ENCODE measurements at places on chromosomes 5 and 9. TPM values are rescaled to one million over a fixed set of nuclear protein-coding genes. Genes with fewer than 3 reads are reported as not detected.

DNA sequence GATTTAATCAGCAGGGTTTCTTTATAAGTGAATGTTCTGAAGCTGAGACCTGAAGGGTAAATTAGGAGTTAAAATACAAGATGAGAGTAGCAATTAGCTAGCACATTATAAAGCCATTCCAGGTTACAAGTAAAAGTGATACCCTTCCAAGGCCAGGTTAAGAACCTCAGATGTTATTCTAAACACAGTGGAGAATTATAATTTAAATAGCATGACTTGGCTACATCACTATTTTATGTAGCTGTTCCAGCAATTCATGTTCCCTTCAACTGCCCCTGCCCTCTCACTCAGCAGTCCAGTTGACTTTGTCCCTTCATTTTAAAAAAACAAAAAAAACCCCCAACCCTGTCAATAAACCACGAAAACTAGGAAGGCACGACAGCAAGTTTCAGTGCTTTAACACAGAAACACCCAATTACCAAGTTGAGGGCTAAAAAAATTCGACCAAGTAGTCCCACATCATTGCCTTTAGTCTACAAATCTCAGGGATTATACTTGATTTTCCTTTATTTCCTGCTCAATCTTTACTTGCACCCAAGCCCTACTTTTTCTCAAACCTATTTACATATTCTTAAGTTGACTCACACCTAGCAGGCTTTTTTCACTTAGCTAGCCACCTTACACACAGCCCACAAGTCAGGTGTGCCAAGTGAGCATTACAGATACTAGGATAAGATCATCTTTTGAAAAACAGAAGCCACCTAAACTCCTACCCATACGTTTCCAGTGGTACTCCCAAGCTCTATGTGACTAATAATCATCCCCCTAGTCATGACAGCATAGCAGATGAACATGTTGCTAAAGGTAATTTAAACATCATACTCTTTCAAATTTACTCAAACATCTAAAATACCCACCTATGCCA is 3.4 kb downstream of the RPL37 start:
- no peak for DNase-seq

DNA sequence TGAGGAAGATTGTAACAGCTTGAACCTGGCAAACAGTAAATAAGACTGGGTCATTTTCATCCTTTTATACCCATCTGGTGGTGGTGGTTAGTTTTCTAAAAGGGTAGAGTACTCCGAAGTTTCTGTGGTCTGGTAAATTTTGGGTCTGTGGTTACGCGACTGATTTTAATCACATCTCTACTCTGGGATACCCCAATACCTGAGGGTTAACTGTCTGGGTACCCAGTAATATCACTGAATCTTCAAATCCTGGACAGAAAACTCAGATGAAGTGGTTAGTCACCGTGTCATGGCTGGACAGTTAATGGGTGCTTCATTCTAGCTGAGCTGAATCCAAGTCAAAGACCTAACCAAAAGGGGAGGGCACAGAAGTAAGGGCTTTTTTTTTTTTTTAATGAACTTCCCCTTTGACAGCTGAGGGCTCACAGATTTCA is 474.2 kb downstream of the GADD45G start:
- DNase-seq = no peak

- no peak for DNase-seq
These were observed 20.4 kb upstream of the RPS14 start for GRCh38 chr5:150469718-150470469.

DNA sequence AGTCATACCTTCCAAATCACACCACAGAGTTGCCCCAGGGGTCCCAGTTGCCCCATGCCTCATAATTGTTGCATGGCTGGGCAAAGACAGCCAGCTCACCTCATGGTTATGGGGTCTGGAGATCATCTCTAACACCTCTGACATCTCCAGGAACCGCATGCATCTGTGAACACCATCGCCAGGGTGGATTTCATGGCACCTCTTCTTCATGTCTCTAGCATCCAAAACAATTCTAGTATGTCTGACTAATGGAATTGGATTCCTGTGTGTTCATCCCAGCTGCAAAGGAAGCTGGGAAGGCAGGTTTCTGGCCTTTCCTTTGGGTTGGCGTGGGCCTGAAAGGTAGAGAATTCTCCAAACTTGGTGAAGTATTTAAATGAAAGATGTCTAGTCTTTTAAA is 122.3 kb upstream of the ABCA1 start:
- no peak for DNase-seq

DNA sequence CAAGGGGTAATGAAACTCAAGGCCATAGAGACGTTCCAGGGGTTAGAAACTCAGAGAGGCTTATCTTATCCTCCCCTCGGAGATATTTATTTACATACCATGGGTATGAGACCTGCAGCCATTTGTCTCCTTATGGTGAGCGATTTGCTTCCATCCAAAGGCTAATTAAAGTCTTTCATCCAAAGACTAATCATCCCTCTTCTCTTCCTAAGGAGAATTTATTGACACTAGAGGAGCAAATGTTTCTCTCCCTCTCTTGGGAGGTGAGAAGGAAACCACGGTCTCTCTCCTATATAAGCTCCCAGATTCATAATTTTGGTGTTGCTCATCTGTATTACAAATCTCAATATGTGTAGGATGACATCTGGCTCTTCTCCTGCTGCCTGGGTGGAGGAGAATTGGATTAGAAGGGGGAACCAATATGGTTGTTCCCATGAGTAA is 31.0 kb upstream of the RPS23 start:
- no peak for DNase-seq

GRCh38 chr9:123109540-123110279 is 76.2 kb downstream of the GPR21 start:
- no peak for DNase-seq

DNA sequence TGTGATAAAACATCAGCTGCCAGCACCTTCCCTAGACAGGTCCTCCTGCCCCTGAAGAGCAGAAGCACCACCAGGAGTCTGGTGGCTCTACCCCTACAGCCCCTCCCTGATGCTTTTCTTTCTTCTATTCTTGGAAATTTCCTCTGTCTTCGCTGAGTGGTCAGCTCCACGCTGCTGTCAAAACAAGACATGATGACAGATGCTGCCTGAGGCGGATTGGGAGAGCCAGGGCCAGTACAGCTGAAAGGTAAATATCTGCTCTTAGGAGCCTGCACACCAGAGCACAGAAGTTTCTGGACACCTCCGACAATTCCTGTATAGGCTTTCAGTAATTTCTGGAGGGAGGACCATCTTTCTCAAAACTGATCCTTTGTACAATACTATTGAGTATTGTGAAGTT is 4.7 kb upstream of the OR1Q1 start:
- DNase-seq = no peak

DNA sequence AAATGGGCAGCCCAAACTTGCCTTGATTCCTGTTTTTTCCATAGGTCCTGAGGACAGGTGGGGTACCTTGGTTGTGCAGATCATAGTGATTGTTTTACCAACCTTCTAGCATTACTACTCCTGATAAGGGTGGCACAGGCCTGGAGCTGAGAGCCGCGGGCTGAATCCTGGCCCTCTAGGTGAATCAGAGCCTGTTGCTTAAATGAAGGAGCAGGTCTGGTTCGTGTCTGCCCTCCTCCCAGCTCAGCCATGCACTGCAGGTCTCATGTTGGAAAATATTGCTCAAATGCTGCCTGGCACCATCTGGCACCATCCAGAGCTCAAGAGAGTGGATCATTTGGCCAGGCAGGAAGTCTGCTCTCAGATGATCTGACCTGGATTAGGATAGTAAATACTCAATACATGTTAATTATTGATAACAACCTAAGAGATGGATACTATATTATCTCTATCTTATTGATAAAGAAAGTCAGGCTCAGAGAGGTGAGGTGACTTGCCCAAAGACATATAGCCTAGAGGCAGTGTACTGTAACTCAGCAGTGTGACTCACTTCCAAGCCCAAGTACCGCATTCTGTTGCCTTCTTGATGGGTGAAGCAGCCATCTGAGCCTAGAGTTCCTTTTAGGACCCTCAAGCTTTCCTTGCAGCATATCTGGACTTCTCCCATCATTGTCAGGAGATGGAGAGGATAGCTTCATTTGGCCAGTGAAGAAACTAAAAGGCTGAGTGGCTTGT is 104.3 kb upstream of the PITX1 start:
- DNase-seq = no peak

- no peak for DNase-seq
These were observed 20.5 kb upstream of the IFNE start for GRCh38 chr9:21502586-21502985.

DNA sequence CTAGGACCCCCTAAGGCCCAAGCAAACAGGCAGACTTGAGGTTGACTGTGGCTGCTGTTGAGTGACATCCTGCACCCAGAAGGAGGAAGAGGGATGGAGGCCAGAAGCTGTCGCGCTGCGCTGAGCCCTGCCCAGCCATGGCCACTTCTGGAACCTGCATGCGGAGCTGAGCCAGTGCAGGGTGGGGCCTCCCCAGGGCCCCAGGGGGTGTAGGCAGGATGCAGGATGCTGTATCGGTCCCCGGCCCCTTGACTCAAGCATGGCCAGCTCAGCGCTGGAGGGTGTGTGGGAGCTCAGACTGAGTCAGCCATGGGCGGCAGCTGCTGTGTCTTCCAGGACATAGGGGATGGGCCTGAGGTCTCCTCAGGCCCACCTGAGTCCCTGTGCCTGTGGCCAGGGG is 26.9 kb downstream of the GLT6D1 start:
- no peak for DNase-seq

- no peak for DNase-seq
These were observed 80.5 kb upstream of the JAK2 start for GRCh38 chr9:4904322-4905134.

- no peak for DNase-seq
These were observed 566 bp downstream of the RPP25L start for GRCh38 chr9:34611251-34611810.

DNA sequence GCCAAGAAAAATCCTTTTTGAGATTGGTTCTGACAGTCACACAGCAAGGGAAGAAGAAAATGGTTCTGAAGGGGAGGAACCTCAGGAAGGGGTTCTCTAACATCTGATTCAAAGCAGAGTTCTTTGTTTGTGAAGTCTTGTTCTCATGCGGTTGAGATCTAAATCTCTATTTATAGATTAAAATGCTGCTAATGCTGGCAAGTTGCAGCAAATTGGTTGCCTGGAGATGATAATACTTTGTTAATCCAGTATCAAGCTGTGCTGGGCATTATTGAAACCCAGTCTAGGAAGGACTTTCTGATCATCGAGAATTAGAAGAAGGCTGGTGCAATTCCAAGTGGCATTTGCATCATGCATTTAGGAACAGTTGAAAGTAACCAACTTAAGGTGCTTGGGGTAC is 34.0 kb upstream of the SLC28A3 start:
- no peak for DNase-seq

GRCh38 chr9:86876621-86877196 is 70.6 kb downstream of the GAS1 start:
- DNase-seq = no peak

GRCh38 chr5:164578911-164579310 is 1073.5 kb downstream of the MAT2B start:
- no peak for DNase-seq

DNA sequence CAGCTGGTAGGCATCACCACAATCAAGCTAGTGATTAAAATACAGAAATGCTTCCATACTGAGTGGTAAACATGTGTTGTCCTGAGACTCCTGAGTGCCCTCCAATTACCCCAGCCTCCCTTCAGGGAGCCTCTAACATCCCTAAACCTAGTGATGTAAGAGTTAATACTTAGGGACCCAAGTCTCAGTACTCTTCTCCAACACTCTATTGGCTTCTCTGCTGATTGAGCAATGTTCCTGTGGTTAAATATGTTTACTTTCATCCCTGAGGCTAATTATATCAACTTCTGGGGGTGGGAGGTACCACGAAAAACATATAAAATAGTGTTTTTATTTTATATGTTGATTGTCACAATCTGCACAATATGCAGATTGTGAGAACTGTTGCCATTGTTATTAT is 5.0 kb downstream of the GRXCR2 start:
- no peak for DNase-seq

DNA sequence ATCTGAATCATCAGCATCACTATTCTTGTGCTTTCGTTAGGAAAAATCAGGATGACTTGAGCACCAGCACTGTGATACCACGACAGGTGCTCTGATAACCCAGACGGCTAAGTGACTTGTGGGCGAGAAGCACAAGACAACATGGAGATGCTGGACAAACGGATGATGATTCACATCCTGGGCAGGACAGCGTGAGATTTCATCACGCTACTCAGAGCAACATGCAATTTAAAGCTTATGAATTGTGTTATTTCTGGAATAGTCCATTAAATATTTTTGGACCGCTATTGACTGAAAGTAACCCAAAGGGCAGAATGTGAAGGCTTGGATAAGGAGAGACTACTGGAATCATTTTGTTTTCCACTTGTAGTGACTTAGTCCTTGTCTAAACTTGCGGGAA is 114.8 kb upstream of the DAPK1 start:
- DNase-seq = no peak

GRCh38 chr5:97628807-97629206 is 445.8 kb upstream of the RIOK2 start:
- DNase-seq = no peak

GRCh38 chr5:61866930-61867329 is 439.1 kb upstream of the KIF2A start:
- DNase-seq = no peak

DNA sequence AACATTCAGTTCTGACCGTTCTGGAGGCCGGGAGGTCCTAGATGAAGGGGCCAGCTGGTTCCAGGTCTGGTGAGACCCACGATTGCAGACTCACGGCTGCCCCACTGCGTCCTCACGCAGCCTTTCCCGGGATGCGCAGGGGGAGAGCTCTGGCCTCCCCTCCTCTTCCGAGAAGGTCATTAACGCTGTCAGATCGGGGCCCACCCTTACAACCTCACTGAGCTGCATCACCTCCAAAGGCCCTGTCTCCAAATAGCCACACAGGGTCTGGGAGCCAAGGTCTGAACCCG is 66.6 kb upstream of the PPP1R26 start:
- no peak for DNase-seq

- DNase-seq = no peak
These were observed 107.2 kb downstream of the SV2C start for GRCh38 chr5:76190356-76190755.

SPINK13 gene
- total RNA-seq = not detected

MLANA gene
- total RNA-seq = not detected

ABCA1 gene
- 111 TPM for total RNA-seq

SLC6A7 gene
- 15.2 TPM for total RNA-seq

AUH gene
- 26.6 TPM for total RNA-seq

STK32A gene
- total RNA-seq = 0.43 TPM

TUSC1 gene
- total RNA-seq = 11.5 TPM

UTP15 gene
- total RNA-seq = 13.5 TPM
